ENCODE measurements at places on chromosomes 5 and 9. TPM values are rescaled to one million over a fixed set of nuclear protein-coding genes. Genes with fewer than 3 reads are reported as not detected.

Gene STPG3
- 0.62 TPM for total RNA-seq

GRCh38 chr9:92770360-92770995, 5.8 kb upstream of the BICD2 start:
- DNase-seq: no peak

DNA sequence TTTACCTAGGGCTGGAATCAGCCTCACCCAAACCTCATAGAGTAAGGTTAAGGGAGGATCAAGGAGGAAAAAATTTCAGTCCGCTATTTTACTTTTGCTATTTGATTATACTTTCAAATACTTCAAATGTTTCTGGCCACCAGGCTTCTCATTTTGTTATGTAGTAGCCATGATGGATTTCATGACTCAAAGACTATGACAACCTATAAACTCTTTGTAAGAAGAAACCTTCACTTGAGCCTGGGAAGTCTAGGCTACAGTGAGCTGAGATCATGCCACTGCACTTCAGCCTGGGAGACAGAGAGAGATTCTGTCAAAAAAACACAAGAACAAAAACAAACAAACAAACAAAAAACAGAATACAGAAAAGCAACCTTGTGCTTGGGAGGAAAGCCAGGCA, 293.6 kb upstream of the TNC start:
- no peak for DNase-seq

DNA sequence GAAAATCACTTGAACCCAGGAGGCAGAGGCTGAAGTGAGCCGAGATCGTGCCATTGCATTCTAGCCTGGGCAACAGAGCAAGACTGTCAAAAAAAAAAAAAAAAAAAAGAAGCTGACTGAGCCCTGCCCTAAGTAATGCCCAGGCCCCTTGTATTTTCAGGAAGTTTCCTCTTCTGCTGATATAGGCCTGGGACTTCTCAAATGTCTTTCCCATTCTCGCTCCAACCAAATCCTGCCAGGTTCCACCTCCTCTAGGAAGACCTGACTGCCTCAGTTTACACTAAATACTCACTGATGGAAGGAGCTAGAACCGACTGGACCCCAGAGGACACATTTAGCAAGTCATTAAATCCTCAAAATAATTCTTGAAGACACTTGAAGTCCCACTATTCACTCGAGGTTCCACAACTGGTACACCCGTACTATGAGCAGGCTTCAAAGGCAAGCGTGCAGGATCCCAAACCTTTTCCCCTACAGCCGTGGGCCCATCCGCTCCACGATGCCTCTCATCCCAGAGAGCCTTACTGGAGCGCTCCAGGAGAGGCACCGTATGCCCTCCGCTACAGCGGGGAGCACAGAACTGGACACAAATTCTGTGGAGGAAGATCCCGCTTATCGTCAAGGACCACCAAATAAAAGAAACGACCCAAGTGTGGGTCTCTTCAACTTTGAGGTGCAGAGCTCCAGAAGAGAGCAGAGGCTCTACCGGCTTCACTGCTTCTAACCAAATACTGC, 676 bp downstream of the NOL6 start:
- no peak for DNase-seq

- no peak for DNase-seq
These were observed 619.3 kb downstream of the TLE4 start for GRCh38 chr9:80191108-80191507.

DNA sequence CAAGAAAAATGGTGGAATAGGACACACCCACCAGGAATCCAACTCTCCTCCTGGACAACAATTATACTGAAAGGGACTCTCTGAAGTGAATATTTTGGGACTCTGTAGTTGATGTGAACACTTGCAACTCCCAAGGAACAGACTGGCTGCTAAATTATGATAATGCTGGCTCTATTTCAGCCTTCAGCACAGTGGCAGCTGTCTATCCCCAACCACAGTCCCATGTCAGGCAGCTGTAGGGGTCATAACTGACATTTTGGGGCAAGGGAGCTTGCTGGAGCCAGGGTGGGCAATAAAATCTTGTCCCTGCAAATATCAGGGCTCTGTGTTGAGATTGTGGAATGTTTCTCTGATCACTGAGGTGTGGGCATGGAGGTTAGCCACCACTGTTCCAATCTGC, 14.2 kb downstream of the SPATA31E1 start:
- no peak for DNase-seq

Gene RLN2
- total RNA-seq: 1.8 TPM

DNA sequence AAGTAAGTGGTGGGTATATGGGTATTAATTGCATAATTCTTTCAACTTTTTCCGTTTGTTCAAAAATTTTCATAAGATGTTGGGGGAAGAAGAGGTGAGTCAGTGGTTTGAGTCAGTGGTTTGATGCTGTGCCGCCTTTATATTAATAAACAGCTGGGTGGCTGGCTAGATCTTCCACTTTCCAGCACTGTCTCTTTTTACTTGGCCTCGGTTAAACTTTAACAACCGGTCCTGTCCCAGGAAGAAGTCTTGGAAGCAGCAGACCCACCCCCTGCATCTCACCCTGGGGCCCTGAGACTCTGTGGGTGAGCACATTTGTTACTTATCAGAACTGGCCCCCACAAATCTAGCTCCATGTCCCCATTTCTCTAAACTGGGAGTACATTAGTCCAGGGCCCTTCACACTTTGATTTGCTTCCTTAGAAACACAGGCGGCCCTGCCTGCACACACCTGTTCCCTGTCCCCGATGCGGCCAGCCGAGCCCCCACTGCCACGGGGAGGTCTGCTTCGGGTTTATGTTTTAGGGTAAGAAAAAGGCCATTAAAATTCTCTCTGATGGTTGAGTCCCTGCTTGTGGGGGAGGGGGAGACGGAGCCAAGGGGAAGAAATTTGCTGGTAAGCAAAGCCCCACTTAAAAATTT, 90.7 kb downstream of the PTCH1 start:
- DNase-seq: no peak

Gene USP20
- total RNA-seq: 80.7 TPM

Gene C6
- not detected for total RNA-seq

DNA sequence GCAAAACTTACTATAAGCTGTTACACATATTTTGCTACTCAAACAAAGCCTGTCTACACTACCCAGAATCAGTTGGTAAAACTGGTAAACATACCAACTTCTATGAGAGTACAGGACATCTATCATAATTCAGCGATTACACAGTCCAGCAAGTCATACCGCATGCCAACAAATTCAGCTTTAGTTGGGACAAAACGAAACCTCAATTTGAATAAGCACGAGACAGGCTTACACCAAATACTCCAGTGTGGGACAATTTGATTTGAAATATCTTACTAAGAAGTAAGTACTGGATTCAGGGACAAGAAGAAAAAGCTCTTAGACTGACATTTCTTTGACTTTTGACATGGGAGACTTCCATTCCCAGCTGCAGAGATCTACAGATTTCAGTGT, 2.0 kb downstream of the NRG2 start:
- DNase-seq: no peak

Gene TEX48
- total RNA-seq: not detected

Gene CCDC183
- total RNA-seq: 2.2 TPM

Gene FREM1
- not detected for total RNA-seq

Gene LCN9
- not detected for total RNA-seq

DNA sequence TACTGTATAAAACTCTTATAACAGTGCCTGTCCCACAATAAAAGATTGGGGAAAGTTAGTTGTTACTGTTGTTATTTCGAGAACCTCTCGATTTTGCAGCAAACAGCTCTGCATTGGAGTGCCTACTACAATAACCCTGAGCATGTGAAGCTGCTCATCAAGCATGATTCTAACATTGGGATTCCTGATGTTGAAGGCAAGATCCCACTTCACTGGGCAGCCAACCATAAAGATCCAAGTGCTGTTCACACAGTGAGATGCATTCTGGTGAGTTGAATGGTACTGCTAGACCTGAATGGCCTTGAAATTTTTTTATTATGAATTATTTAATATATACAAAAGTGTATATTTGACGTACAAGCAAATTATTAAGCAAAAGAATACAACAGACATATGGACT, 123.2 kb downstream of the TEX10 start:
- no peak for DNase-seq

DNA sequence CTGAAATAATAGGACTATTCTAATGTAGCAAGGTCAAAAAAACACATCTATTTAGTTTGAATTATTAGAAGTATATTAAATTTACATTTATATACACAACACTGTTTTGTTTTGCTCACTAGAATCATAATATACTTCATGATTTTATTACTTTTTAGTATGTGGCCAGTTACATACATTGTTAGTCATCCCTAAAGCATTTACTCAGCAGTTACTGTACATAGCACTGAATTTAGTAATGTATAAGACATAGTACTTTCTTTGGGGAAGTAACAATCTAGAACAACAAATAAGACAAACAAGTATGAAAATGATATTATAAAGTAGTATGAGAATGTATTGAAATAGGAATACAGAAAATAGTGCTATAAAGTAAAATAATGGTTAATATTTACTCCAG, 28.2 kb downstream of the ERCC8 start:
- no peak for DNase-seq

Gene C9orf43
- total RNA-seq: 0.65 TPM

- DNase-seq: no peak
These were observed 80.4 kb downstream of the HMCN2 start for GRCh38 chr9:130345897-130346385.

- DNase-seq: no peak
These were observed 42.0 kb downstream of the PIP5K1B start for GRCh38 chr9:68747043-68747533.

Gene LEAP2
- 1.0 TPM for total RNA-seq

Gene CBY3
- total RNA-seq: not detected

DNA sequence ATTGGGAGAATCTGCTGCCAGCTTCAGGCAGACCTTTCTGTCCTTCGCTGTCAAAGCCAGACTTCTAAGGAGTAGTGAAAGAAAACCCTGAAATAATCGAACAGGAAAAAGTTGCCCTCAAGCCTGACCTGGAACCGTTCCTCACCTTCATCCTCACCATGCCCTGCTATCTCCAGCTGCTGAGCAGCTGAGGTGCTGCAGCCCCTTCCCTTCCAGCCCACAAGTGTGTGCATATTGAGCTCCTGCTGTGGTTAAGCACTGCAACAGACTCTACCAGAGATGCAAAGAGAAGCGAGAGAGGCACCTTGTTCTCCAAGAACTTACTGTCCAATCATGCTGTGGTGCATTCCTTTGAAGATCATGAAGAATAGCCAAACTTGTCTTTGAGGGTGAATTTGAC, 18.9 kb downstream of the BHMT2 start:
- no peak for DNase-seq

DNA sequence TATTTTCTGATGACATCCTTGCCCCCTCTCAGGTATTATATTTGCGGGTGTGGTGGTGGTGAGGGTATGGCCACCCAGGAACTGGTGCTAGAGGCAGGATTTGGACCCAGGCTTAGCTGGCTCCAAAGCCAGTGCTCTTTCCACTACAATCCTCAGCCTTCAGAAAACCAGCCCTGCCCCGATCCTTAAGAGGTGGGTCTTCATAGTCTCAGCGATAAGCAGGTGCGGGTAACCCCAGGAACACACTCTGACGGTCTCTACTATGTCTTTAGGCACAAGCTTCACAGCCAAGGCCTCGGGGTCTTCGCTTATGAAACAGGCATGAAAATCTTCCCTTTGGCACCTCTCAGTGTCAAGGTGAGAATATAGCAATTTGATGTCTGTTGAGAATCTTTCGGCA, 169.3 kb downstream of the FGF18 start:
- DNase-seq: no peak

Gene SEMA4D
- total RNA-seq: 250 TPM

GRCh38 chr5:149773291-149774095, 43.4 kb downstream of the PPARGC1B start:
- DNase-seq: no peak

DNA sequence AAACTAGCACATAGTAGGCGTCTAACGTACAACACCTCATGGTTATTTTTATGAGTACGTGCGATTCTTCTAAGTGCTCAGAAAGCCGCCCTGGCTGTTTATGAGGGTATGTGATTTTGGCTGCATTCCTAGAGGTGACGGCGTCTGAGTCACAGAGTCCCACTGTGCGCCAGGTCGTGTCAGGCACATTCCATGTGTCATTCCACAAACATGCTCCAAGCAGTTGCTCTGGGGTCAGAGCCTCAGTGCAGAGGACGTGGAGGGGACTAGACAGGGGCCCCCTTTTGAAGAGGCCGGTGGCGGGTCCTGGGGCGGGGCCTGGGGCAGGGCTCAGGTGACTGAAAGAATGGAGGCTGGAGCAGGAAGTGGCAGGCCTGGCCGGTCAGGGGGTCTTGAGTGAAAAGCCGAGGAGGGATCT, 51.9 kb downstream of the NEK6 start:
- no peak for DNase-seq

GRCh38 chr5:82931110-82931509, 146.1 kb downstream of the TMEM167A start:
- DNase-seq: no peak

DNA sequence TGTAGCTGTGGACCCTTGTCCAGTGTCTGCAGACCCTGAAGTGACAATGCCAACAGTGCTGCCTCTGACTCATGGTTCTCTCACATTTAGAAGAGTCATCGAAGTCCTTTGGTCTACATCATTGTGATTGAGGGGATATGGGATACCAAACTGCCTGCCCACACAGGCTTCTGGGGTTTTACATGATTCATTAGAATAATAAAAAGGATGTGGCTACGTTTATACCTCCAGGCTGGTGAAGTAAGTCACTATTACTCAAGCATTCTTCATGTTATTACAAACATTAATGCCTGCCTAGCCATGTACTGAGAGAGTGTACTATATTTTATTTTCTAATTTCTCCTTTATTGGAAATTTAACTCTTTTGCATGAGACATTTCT, 365.7 kb downstream of the SPATA31D1 start:
- no peak for DNase-seq

GRCh38 chr5:78586251-78586650, 62.3 kb downstream of the LHFPL2 start:
- no peak for DNase-seq

DNA sequence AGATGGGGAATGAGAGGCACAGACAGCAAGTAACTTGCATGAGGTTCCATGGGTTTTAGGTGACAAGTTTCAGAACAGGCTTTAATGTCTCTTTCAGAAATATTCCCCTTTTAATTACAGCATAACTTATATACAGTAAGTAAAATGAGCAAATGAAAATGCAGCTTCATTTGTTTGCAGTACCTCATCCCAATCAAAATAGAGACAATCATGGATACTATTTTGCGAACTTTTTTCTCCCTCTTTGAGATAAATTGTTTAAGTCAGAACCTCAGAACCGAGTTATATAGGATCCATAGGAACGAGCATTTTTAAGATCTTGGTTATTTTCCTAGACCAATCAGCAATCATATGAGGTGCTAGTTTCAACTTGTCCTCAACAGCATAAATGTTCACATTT, 3.5 kb downstream of the LCP2 start:
- DNase-seq: no peak

Gene NR5A1
- total RNA-seq: not detected

Gene ANKRD55
- 2.3 TPM for total RNA-seq

Gene ZNF879
- total RNA-seq: 4.9 TPM

Gene FBP1
- 5.1 TPM for total RNA-seq

Gene OTULIN
- 94.6 TPM for total RNA-seq

Gene LVRN
- total RNA-seq: not detected

Gene TXNDC8
- total RNA-seq: not detected

Gene FIBCD1
- total RNA-seq: not detected

Measured in T-helper 17 cell (primary cell).